Endothelial cell of umbilical vein (primary cell): ENCODE measurements at places on chromosomes 12 and 14. TPM values are rescaled to one million over a fixed set of nuclear protein-coding genes. Genes with fewer than 3 reads are reported as not detected.
A peak's percentile ranks its signal among the peaks of the same experiment; 100 is the strongest.

Gene TSPAN19
- not detected in 2 replicates for total RNA-seq

DNA sequence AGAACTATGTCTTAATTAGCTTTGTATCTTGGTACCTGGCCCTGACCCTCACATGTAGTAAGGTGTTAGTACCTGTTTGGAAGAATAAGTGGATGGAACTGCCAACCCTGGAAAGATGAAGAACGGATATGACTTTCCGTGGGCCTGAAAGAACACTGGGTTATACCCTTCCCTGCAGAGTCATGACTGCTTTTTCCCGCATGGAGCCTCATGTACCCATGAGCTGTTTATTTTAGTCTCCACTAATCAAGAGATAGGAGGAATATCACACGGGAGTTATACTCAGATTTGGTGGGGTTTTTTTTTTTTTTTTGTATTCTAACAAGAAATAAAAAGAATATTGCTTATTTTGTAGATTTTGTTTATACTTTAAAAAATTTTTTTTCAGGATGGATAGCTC is 15.9 kb downstream of the DLST start:
- no peaks in the 10 kb centered on the region for H3K4me1 ChIP-seq
- H3K27ac ChIP-seq, result no peak overlapping the region
- peaks cover 68% of the 10 kb centered on the region for H3K36me3 ChIP-seq
- H3K4me3 ChIP-seq, result no peak overlapping the region
- no peaks in the 10 kb centered on the region for H3K27me3 ChIP-seq

Gene CRIP1
- 4.8 and 8.1 TPM in 2 replicates for total RNA-seq

DNA sequence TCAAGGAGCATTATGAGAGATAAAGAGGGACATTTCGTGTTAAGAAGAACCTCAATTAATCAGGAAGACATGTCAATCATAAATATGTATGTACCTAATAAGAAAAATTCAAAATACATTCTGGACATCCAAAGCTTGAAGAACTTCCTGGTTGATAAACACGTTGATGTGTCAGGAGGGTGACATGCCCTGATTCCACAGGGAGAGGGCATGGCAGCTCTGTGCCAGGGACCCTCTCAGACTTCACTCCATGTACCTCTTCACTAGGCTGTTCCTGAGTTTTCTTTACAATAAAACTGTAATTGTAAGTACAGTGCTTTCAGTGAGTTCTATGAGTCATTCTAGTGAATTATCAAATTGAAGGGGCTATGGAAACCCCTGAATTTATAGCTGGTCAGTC is 163.5 kb downstream of the CFAP54 start:
- H3K27me3 ChIP-seq, result no peaks in the 10 kb centered on the region
- H3K4me1 ChIP-seq, result no peaks in the 10 kb centered on the region
- no peak overlapping the region for H3K4me3 ChIP-seq
- no peak overlapping the region for H3K27ac ChIP-seq

DNA sequence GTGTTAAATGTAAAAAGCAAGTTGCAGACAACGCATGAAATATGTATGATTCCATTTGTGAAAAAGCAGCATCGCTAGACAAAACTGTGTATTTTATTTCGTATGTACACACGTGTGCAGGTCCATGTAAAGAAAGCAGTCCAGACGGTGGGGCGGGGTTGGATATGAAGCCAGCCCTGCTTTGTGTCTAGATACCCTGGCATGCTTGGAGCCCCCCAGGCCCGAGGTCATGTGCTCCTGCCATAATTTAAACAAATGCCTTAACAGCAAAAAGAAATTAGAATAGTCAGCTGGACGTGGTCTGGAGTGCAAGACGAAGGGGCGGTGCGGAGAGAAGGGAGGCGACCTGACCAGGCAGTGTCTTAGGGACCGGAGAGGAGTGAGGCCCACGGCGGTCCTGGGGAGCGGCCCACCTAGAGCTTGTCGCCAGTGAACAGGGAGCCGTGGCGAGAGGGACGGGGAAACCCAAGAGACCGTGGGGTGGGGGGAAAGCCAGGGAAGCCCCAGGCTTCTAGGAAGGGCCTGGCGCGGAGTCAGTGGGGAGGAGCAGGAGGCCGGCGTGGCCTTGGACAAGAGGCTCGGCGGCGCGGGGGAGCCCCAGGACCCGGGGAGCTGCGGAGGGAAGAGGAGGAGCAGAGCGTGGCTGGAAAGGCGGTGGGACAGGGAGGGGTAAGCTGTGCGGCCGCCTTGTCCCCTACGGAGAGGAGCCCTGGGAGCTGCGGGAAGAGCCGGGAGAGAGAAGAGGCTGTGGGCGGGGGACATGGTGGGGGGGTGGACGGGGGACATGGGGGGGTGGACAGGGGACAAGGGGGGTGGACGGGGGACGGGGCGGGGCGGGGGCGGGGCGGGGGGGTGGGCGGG is 118.5 kb upstream of the C14orf180 start:
- no peak for DNase-seq
- H3K4me3 ChIP-seq, result no peak overlapping the region
- no peaks in the 10 kb centered on the region for H3K4me1 ChIP-seq
- H3K36me3 ChIP-seq, result no peaks in the 10 kb centered on the region

DNA sequence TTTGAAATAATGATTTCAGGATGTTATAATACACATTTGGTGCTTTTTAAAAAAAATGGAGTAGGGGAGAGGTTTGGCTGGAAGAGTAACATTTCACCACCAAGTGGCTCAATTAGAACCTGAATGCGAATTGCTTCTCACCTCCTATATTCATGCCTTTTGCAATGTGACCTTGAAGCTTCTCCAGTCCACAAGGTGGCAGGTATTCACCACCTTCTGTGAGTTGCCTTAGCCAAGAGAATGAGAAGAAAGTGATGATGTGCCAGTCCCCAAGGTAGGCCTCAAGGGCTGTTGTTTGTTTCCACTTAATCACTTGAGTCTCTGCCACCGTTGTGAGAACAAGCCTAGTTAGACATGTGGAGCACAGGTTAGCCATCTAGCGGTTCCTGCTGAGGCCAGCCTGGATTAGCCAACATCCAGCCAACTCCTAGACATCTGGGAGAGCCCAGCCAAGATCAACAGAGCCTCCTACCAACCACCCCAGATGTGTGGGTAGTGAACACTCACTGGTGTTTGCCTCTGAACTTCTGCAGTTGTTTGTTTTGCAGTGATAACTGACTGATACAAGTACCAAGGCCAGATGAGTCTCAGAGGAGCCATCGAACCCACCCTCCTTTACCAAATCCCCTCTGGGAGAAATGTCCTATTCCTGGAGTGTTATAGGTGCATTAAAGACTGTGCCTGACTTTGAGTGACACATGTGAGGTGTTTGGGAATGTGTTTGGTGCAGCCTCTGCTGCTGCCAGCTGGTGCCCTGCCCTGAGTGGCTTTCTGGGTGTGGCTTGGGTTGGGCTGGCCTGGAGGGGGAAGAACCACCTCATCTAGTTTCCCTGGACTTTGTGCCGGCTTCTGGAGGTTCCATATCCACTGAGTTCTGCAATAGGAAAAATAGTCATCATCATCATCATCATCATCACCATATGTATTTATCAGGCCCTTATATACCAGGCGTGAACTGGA is 132.5 kb upstream of the RFLNA start:
- H3K4me3 ChIP-seq, result no peak overlapping the region
- no peaks in the 10 kb centered on the region for H3K36me3 ChIP-seq
- no peak for DNase-seq
- no peak overlapping the region for H3K27ac ChIP-seq

Gene LYZ
- total RNA-seq, result not detected in 2 replicates

Gene EFS
- 0.13 TPM in 1 of 2 replicates, not detected in the other for total RNA-seq

Gene KRT81
- not detected in 2 replicates for total RNA-seq

Gene PLEKHG7
- total RNA-seq, result not detected in 2 replicates

DNA sequence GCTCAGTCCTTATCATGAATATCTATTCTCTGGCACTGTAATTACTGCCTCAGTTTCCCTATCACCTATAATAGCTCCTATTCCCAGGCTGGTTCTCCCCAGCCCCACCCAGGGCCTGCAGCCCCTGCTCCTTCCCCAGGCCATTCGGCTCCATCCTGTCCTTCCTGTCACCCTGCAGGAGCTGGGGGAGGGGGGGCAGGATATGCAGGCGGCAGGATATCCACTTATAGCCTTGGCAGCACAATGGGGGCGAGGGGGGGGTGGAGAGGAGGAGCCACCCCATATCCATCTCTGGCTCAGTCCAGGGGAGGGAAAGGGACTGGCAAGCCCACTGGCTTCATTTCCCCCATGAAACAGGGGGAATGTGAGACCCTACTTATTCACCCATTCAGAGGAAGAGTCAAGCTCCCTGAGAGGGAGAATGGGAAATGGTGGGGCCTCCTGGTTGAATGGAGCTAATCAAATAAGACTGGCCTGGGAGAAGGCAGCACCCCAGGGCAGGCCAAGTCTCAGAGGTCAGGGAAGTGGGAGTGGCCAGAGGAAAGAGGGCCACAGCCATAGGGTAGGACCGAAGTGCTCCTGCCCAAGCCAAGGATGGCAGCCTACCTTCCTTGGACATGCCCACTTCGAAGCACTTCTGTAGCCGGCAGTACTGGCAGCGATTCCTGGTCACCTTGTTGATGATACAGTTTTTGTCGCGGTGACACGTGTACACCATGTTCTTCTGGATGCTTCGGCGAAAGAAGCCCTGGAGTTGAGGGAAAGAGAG is 7.8 kb upstream of the ITGB7 start:
- peak; percentile 61 for DNase-seq
- peaks cover 42% of the 10 kb centered on the region for H3K4me1 ChIP-seq
- no peaks in the 10 kb centered on the region for H3K27me3 ChIP-seq
- H3K36me3 ChIP-seq, result no peaks in the 10 kb centered on the region
- H3K4me3 ChIP-seq, result no peak overlapping the region

DNA sequence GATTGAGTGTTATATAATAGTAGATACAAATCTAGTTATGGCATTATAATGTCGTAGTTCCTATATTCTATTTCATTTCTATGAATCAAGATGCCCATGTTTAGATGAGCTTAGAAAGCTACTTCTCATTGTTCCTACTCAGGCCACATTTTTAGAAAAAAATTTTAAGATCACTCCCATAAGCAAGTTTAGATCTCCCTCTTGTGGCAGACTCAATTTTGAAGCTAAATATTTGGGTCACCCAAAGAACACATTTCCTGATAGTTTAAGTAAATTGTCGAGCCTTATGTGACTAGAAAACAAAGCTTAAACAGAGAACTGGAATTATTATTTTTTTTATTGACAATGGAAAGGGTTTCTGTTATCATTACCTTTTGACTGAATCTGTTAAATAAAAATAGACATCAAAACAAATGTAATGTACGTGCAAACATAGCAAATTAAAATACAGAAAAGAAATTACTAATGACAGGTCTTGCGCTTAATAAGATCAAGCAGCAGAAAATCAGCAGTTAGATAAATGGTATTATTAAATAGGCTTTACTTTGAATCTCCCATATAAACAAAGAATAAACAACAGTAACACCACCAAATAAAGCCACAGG is 180.2 kb downstream of the ACSS3 start:
- H3K27me3 ChIP-seq, result no peaks in the 10 kb centered on the region
- no peak overlapping the region for H3K4me3 ChIP-seq
- H3K4me1 ChIP-seq, result peaks cover 2% of the 10 kb centered on the region
- peak; percentile 66 for DNase-seq
- no peak overlapping the region for H3K27ac ChIP-seq

Gene USP15
- total RNA-seq, result 61.8 and 66.2 TPM in 2 replicates

Gene CEBPE
- not detected in 2 replicates for total RNA-seq

Gene SMOC1
- 0.78 and 0.97 TPM in 2 replicates for total RNA-seq

GRCh38 chr12:122004633-122005071 is 17.0 kb upstream of the BCL7A start:
- H3K4me1 ChIP-seq, result no peaks in the 10 kb centered on the region
- H3K27ac ChIP-seq, result no peak overlapping the region
- no peaks in the 10 kb centered on the region for H3K27me3 ChIP-seq
- no peak for DNase-seq

DNA sequence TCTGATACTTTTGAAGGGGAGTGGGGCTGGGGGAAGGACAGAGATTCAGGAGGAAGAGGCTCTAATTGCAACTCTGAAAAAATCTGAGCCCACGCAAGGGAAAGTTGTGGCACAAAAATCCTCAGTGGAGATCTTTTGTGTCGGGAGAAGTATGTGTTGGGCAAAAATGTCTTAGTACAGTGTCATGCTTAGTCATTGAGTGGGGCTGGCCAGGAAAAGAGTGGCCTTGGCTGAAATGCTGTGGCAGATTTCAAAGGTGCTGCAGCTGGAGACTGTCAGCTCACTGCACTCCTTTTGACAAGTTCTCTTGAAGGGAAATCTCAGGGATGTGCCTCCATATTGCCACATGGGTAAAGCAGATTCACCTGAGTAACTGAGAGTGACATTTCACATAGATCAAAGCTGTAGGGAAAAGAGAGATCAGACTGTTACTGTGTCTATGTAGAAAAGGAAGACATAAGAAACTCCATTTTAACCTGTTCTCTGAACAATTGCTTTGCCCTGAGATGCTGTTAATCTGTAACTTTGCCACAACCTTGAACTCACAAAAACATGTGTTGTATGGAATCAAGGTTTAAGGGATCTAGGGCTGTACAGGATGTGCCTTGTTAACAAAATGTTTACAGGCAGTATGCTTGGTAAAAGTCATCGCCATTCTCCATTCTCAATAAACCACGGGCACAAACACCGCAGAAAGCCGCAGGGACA is 36.0 kb upstream of the GLIPR1 start:
- H3K27ac ChIP-seq, result no peak overlapping the region
- no peak overlapping the region for H3K4me3 ChIP-seq
- H3K36me3 ChIP-seq, result no peaks in the 10 kb centered on the region
- peaks cover 9% of the 10 kb centered on the region for H3K4me1 ChIP-seq
- H3K27me3 ChIP-seq, result no peaks in the 10 kb centered on the region
- no peak for DNase-seq

Gene RASSF3
- total RNA-seq, result 60.0 and 60.8 TPM in 2 replicates

GRCh38 chr12:1835211-1836131 is 15.1 kb downstream of the LRTM2 start:
- H3K27me3 ChIP-seq, result no peaks in the 10 kb centered on the region
- H3K4me3 ChIP-seq, result no peak overlapping the region
- no peaks in the 10 kb centered on the region for H3K4me1 ChIP-seq
- no peaks in the 10 kb centered on the region for H3K36me3 ChIP-seq
- DNase-seq, result no peak
- no peak overlapping the region for H3K27ac ChIP-seq

DNA sequence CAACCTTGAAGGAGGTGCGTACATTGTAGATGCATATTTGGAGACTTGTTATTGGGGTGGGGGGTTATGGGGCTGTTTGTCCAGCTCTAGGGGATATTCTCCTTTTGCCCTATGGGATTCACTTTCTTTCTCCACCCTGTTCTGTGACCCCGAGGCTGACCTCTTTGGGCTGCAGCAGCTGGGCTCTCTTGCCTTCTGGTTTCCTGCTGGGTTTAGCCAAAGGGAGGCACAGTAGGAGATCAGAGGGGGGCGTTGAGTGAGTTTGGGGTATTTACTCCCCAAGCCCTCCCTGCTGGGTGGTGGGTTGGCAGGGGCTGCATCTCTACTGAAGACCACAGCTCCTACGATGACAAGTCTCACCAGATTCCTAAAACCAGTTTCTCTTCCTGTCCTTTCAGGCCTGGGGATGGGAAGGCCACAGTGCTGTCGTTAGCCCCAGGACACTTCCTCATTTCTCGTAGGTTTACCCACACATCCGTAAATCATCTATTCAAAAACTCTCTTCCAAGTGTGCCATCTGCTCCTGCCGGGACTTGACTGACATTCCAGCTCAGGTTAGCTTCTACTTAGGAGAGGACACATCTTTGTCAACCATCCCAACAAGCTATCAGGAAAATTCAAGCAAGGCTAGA is 127.1 kb downstream of the TMEM30B start:
- H3K27me3 ChIP-seq, result no peaks in the 10 kb centered on the region
- H3K27ac ChIP-seq, result no peak overlapping the region
- no peaks in the 10 kb centered on the region for H3K36me3 ChIP-seq
- DNase-seq, result no peak
- H3K4me3 ChIP-seq, result no peak overlapping the region
- H3K4me1 ChIP-seq, result no peaks in the 10 kb centered on the region

Gene FOXA1
- total RNA-seq, result not detected in 2 replicates
